ENCODE measurements at places on chromosomes 11 and 22. TPM values are rescaled to one million over a fixed set of nuclear protein-coding genes. Genes with fewer than 3 reads are reported as not detected.

PGAP2 gene
- 19.5 TPM for total RNA-seq

- DNase-seq, result no peak
Measured at GRCh38 chr11:77661670-77662069, 24.1 kb upstream of the CLNS1A start.

TTC38 gene
- 41.3 TPM for total RNA-seq

DNA sequence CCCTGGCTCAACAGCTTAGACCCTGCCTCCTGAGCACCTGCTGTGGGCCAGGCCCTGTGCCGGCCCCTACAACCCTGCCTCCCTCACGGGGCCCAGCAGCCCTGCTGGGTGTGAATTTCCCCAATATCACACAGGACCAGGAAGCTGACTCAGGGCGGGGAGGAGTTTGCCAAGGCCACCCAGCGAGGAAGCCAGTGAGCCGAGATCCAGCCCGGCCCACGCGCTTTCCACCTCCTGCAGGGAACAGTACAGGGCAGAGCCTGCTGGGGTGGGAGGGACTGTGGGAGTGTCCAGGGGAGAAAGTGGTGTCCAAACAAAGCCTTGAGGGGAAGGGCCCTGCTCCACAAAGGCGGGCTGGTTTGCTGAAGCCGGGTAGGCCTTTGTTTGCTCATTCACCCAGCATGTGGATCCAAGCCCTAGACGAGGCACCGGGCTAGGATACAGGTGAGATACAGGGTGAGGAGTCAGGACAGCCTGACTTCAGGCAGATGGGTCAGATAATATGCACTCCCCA lies 26.8 kb downstream of the RPL3 start:
- peak; percentile 85 for DNase-seq

KRTAP5-4 gene
- total RNA-seq, result not detected

GRCh38 chr11:86421946-86422345 lies 47.3 kb downstream of the CCDC81 start:
- no peak for DNase-seq

LARGE2 gene
- total RNA-seq, result 13.1 TPM

DNA sequence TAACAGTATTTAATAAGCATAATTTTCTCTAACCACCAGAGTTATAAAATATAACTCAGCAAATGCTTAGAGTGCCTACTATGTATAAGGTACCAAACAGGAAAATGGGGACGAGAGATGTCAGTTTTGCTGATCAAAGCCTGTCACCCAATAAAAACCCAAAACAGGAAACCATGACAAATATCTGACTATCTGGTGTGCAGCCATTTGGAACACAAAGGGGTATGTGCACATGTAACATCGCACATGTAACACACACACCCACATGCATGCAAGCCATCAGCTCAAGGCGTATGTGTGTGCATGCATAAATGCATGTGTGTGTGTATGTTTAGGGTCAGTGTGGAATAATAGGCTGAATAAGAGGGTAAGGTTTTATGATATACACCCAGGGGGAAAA lies 64.2 kb downstream of the PRR5L start:
- no peak for DNase-seq

DNA sequence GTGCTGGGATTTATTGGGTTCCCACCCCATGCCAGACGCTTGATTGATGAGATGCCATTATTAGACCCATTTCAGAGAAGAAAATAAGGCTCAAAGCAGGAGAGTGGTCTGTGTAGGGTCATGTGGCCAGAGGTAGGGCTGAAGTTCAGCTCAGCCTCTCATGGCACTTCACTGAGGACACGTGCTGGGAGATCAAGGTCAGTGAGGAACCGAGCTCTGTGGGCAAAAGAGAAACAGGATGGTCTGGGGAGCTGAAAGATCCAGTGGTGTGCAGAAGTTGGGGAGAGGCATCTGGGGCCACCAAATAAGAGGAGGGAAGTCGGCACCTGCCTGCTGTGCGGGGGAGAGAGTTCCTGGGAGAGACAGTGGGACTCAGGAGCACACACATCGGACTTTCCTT lies 19.6 kb downstream of the RHOD start:
- no peak for DNase-seq

OR52H1 gene
- total RNA-seq, result 0.57 TPM

B3GAT3 gene
- 50.6 TPM for total RNA-seq

CCDC188 gene
- total RNA-seq, result 2.8 TPM

SLC37A2 gene
- 6.1 TPM for total RNA-seq

DNA sequence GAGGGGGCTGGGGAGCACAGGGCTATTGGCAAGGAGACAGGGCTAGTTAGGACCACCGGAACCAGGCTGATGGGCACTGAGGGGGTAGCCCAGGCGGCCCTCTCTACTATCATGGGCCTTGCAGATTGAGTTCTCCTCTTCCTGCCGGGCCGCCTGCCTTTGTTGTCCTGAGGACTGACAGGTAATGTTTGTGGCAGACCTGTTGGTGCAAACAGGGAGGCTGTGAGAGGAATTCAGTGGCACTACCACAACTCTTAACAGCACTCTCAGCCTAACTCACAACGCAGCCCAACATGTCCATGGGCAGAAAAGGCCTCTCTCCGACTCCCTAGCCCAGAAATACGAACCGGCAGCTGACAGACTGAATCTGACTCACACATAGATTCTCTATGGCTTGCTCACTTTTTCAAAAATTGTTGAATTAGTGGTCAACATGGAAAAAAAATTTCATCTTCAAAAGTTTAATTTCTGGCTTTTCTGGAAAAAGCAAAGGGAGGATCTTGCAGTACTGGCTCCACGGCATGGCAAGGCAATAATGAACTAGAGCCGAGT lies 11.4 kb downstream of the KCNJ5 start:
- DNase-seq, result no peak

DNA sequence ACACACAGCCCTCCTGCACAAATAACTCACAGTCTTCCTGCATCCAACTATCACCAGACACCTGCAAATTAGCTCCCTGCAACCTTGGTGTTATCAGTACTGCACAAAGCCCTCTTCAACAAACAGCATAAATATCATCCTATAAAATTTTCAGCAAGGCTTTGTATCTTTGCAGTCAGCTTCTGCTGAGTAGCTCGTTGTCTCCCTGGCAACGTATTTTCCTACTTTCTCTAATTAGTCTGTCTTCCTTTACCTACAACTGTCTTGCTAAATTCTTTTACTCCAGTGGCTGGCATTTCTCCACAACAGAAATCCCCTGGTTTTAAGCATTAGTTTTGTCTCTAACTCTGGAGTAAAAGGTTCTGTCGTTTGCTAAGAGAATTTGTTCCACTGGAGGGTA lies 3.9 kb downstream of the OR8D4 start:
- DNase-seq, result no peak

GRCh38 chr22:24001314-24001713 lies 3.9 kb downstream of the GSTT4 start:
- no peak for DNase-seq

TTC28 gene
- 40.2 TPM for total RNA-seq

KRTAP5-8 gene
- 0.35 TPM for total RNA-seq

DNA sequence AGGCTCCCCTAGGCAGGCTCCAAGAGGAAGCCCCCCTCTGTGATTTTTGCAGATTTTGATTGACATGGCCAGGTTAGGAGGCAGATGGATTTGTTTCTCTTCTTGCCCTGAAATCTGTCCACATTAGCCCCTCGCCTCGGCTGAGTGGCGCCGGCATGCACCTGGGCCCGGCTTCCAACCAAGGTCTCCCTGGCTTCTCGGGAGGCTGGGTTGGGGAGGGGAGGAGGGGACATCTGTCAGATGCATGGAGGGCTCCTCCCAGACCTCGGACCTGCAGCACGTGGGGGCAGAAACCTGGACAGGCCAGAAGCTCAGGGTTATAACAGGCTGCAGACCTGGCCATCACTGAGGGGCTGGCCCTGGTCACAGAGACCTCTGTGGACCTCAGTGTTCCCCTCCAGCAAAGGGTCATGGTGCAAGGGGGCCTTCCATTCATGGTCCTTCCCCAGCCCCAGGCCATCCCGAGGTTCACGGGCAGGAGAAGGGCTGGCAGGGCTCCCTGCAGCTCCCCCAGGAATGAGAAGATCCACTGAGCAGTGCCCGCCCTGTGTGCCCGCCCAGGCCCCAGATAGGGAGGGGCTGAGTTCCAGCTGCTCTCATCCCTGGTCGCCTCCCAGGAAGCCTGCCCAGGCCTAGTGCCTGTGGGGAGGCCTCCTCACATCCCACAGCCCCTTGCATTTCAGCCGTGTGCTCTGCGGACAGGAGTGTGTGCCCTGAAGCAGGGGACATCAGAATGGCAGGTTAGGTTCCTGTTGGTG lies 747.8 kb downstream of the BRD1 start:
- no peak for DNase-seq

DNA sequence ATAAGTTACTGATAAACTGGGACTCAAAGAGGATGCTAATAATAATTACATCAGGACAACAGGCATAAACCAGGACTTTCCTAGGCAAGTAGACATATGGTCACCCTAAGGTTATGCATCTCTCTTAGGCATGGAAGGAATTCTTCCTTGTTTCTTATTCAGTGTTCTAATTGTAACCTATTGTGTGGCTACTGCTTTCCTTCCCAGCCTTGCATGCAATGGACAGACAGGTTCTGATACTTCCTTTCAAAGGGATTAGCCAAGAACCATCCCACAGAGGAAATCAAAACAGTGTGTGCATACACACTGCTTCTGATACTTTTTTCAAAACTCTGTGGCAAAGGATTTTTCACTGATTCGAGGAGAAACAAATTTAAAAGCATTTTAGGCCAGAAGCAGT lies 48.3 kb downstream of the RRAS2 start:
- DNase-seq, result no peak

TMEM86A gene
- total RNA-seq, result 7.4 TPM

GRCh38 chr11:125223901-125224361 lies 59.4 kb downstream of the PKNOX2 start:
- no peak for DNase-seq

LMO2 gene
- 60.6 TPM for total RNA-seq

OR51E2 gene
- total RNA-seq, result 1.2 TPM

DNA sequence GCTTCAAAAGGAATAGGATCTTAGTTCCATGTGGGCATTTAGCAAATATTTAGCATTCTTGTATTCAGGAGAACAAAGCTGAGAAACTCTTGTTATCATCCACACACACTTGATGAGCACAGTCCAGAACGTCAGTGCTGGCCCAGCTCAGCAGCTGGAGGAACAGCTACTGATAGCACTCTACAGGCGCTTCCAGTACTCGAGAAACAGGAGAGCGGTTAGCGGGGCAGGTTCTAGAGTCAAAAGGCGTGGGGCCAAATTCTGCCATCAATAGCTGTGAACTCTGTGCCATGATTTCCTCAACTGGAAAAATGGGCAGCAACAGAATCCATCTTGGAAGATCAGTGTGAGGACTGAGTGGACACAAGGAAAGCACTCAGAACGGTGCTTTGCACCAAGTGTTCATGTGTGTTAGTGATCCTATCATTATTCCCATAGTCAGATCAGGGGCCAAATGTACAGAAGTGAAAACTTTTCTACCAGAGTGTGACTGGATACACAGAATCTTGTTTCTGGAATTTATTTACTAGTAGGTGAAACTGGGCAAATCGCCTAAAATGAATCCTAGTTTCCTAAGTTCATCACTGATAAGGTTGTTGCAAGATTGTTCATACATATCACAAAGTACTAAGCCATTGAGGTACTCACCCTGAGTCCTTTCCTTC lies 3.2 kb downstream of the JOSD1 start:
- no peak for DNase-seq

DNA sequence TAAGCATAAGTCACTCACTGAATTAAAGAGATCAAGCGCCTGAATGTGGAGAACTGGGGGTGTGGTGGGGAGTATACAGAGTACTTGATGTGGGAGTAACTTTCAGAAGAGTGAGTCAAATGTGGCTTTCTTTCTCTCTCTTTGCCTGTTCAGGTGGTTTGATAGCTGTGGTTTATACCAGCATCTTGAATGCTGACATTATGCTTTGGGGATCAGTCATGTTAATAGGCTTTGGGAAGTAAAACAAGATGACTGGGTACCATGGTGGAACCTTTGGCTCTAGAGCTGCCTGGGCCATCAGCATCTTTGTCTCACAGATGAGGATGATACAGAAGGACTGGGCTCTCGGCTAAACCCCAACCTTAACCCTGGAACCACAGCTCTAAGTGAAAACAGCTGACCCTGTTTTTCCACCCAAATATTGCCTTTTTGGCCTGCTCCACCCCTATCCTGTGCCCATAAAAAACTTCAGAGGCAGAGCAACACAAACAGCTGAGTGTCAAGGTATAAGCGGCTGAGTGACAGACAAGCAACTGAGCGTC lies 58.2 kb upstream of the GNAZ start:
- DNase-seq, result no peak

JHY gene
- total RNA-seq, result 13.6 TPM

DNA sequence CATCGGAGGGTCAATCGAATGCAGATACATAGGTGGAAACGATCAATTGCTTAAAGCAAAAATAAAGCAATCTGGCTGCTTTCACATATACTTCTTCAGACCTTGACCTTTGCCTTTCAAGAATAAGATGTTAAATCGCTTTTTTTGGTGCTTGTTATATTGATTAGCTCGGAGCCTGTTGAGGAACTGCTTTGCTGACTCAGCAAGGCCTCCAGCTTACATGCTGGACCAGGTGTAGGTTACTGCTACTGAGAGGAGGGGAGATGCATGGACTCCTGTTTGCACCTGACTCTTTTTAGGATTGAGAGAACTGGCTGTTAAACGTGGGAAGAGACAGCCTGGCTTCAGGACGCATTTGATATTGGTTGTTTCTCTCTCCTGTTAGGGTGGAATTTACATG lies 31.3 kb upstream of the NELL1 start:
- DNase-seq, result no peak

DNA sequence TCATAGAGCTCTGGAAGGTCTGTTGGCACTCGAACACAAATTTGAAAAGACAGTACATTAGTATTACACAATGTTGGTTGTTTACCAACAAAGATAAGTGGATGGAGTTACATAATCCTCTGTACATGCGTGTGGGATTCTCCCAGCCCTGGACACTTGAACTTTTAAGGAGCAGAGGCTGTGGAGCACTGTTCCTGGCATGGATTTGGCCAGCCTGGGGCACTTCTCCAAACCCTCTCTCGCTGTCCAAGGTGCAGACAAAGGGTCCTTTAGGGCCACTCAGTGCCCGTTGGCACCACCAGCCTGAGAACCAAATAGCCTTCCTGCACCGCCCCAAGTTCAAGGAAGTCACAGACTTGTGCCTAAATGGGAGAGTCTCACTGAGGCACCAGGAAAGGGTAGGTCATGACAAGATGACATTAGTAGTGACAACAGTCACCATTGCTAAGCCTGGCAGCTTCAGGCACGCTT lies 1.6 kb upstream of the ANO1 start:
- no peak for DNase-seq

- no peak for DNase-seq
Measured at GRCh38 chr11:118915396-118915795, 10.3 kb downstream of the BCL9L start.

DNA sequence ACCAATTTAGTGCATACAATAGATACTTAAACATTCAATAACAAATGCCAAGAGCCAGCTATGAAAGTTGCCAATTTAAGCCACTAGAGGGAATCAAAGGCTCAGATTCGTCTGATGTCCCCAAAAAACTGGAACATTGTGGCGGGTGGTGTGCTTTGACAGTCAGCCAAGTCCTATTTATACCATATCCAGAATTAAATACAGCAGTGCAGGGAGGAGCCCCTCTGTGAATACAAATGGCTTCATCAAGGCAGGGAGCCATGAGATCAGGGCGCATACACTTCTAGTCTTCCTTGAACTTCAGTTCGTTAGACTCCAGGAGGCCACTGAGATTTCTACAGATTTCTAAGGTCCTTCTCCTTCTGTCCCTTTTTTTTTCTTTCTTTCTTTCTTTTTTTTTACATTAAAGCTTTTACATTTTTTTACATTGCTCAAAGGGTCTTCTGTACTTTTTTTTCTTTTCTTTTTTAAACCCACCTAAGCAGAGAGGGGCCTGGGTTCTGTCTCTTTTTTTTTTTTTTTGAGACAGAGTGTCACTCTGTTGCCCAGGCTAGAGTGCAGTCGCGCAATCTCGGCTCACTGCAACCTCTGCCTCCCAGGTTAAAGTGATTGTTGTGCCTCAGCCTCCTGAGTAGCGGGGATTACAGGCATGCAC lies 41.5 kb upstream of the HSPA8 start:
- peak; percentile 69 for DNase-seq

RBM4B gene
- total RNA-seq, result 18.2 TPM

All from kidney (tissue), 22 donors.